ENCODE measurements at places on chromosomes 5 and 9.

DNA sequence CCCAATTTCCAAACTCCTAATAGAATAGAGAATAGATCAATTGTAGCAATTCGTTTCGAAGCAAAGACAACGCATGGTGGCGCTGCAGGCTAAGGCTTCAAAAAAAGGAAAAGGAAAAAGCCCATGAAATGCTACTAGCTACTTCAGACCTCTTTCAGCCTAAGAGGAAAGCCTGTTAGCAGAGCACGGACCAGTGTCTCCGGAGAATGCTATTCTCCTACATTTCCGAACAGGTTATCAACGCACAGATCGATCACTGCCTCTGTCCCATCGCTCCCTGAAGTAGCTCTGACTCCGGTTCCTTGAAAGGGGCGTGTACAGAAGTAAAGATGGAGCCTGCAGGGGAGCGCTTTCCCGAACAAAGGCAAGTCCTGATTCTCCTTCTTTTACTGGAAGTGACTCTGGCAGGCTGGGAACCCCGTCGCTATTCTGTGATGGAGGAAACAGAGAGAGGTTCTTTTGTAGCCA, at the start of gene PCDHB15:
TSS of gene PCDHB15 (plus strand) at position 146 of the 468 bp plus-strand sequence. CDS start at position 330, 184 bp downstream.
- DNase-seq = peak; percentile 30

GRCh38 chr5:141515141-141515540, 26.3 kb downstream of the PCDHGC5 start:
- no peak for DNase-seq

- DNase-seq = no peak
Observed at GRCh38 chr9:125906144-125906543, 159.0 kb downstream of the PBX3 start.

- DNase-seq = no peak
Observed at GRCh38 chr5:14457476-14457875, 124.1 kb upstream of the OTULINL start.

DNA sequence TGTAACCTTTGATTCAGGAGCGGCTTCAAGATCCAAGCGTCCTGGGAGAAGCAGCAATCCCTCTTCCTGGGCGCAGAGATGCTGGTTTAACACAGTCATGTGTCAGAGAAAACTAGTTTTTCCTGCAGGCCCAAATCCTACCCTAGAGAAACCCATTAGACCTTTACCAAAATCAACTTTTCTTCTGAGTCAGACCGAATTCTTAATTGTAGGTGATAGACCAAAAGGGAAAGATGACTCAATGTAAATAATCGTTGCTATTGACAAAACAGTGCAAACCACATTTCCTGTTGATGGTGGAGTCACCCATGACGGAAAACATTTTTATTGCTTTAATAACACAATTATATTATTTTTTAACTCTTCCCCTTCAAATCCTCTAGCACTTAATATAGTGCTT, 40.1 kb downstream of the SLC1A1 start:
- DNase-seq = no peak

DNA sequence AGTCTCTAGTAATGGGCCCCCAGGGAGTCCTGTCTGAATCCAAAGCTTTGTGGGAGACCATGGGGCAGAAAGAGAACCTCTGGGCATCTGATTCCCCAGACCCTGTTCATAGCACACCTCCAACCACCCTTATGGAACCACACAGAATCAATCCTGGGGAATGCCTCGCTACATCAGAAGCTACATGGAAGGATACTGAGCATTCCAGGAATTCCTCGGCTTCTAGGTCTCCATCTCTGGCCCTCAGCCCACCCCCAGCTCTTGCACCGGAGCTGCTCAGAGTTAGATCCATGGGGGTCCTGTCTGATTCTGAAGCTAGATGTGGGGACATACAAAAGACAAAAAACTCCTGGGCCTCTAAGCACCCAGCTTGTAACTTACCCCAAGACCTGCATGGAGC, 28.4 kb downstream of the VCP start:
- DNase-seq = peak; percentile 35

DNA sequence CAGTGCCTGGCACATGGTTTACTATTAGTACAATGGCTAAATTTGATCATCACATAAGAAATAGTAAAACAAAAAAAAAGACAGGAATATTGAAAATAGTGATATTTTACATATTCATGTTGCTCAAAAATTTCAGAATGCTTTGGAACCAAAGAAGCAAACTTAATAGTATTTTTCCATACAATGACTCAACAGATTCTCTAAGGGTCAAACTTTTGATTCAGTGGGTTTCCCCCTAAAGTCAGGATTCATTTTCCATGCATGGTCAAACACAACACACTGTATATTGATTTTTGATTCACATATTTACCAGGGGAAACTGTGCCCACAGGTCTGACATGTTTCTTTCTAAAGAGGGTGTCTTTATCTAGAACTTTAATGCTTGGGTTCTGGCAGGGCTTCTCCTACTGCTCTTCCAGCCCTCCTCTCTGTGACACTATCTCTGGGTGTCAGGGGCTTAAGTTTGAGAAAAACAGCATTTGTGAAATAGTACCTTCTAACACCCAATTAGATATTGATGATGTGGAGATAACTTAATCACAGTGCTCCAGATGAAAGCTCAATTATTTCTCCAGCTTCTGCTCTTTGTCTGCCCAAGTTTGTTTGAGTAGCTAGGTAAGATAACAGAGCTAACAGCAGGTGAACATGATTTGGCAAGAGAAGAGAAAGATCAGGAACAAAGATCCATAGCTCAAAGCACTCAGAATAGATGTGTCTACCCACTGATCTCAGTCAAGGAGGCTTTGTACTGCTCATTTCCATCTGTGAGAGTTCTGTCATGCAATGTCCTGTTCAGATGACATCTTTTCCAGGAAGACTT, 35.5 kb upstream of the ELL2 start:
- no peak for DNase-seq

- no peak for DNase-seq
Observed at GRCh38 chr5:16704945-16705344, 88.1 kb upstream of the RETREG1 start.

- DNase-seq = no peak
Observed at GRCh38 chr5:111232311-111233051, 8.3 kb downstream of the CAMK4 start.

DNA sequence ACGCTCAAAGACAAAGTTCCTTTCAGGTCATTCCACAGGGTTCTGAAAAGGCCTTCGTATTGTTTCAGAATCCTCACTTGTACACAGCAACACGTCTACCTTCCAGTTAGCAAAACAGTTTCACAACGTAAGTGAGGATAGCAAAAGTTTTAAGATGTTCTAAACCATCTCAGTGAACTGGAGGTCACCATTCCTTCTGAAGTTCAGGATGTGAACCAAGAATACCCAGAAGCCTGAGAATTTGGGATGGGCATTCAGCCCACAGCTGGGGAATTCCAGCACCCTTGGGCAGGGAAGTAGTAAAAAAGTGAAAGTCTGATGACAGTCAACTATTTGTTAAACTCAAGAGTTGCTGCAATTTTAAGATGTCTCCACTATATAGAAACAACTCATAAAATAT, 224.5 kb downstream of the BNC2 start:
- DNase-seq = no peak
